ENCODE measurements at places on chromosomes 7 and 10. TPM values are rescaled to one million over a fixed set of nuclear protein-coding genes. Genes with fewer than 3 reads are reported as not detected.
A peak's percentile ranks its signal among the peaks of the same experiment; 100 is the strongest.

GRCh38 chr7:105444342-105444987 lies 55.7 kb upstream of the SRPK2 start:
- no peaks in the 10 kb centered on the region for H3K36me3 ChIP-seq
- no peak overlapping the region for H3K27ac ChIP-seq
- no peak for DNase-seq
- no peaks in the 10 kb centered on the region for H3K27me3 ChIP-seq
- peaks cover 1% of the 10 kb centered on the region for H3K4me1 ChIP-seq
- H3K4me3 ChIP-seq: no peak overlapping the region

DNA sequence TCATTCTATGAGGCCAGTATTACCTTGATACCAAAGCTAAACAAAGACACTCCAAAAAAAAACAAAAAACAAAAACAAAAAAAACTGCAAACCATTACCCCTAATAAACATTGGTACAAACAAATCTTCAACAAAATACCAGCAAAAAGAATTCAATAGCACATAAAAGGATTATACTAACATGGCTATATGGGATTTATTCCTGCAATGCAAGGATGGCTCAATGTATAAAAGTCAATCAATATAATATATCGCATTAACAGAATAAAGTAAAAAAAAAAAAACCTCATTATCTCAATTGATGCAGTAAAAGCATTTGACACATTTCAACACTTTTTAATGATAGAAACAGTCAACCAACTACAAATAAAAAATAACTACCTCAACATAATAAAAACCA lies 233.3 kb upstream of the NFE2L3 start:
- DNase-seq: no peak
- H3K4me1 ChIP-seq: peaks cover 6% of the 10 kb centered on the region
- no peaks in the 10 kb centered on the region for H3K27me3 ChIP-seq
- H3K36me3 ChIP-seq: no peaks in the 10 kb centered on the region
- no peak overlapping the region for H3K4me3 ChIP-seq

GRCh38 chr10:95444792-95445191 lies 116.4 kb downstream of the SORBS1 start:
- peak overlapping the region; percentile 82 for H3K27ac ChIP-seq
- peaks cover 94% of the 10 kb centered on the region for H3K4me1 ChIP-seq
- H3K27me3 ChIP-seq: no peaks in the 10 kb centered on the region

DNA sequence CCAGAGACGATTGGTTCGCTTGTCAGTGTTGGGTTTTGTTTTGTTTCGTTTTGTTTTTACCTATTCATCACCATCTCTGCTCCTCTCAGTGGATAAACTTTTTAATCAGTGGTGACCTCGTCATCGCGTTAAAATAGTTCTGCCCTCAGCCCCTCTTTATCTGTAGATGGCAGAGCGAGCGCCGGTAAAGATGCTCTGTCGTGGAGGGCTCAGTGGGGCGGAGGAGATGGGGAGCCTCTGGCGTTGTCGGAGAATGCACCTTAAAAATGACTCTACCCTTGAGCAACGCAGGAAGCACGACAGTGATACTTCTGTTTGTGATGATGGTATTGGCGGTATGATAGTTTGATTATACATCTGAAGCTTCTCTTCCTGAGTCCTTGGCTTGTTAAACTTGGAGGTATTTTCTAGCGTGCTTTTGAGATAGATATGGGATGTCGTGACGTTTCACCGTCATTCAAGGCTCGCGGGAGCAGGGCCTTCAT lies 554 bp downstream of the CSGALNACT2 start:
- peaks cover 17% of the 10 kb centered on the region for H3K4me1 ChIP-seq
- H3K27me3 ChIP-seq: no peaks in the 10 kb centered on the region
- no peaks in the 10 kb centered on the region for H3K36me3 ChIP-seq

GRCh38 chr7:4132221-4132620 lies 549.9 kb upstream of the FOXK1 start:
- H3K4me1 ChIP-seq: no peaks in the 10 kb centered on the region
- DNase-seq: no peak
- H3K27ac ChIP-seq: no peak overlapping the region
- no peak overlapping the region for H3K4me3 ChIP-seq
- no peaks in the 10 kb centered on the region for H3K36me3 ChIP-seq

- no peak overlapping the region for H3K4me3 ChIP-seq
- H3K36me3 ChIP-seq: peaks cover 17% of the 10 kb centered on the region
- H3K4me1 ChIP-seq: peaks cover 34% of the 10 kb centered on the region
- no peak overlapping the region for H3K27ac ChIP-seq
- H3K27me3 ChIP-seq: no peaks in the 10 kb centered on the region
Observed at GRCh38 chr7:155652156-155653114, 8.0 kb downstream of the RBM33 start.

GRCh38 chr10:14385596-14386593 lies 55.2 kb upstream of the FRMD4A start:
- H3K27ac ChIP-seq: no peak overlapping the region
- H3K4me1 ChIP-seq: no peaks in the 10 kb centered on the region
- no peaks in the 10 kb centered on the region for H3K27me3 ChIP-seq
- no peaks in the 10 kb centered on the region for H3K36me3 ChIP-seq

- peaks cover 79% of the 10 kb centered on the region for H3K36me3 ChIP-seq
- no peak overlapping the region for H3K27ac ChIP-seq
- H3K27me3 ChIP-seq: no peaks in the 10 kb centered on the region
- DNase-seq: peak; percentile 89
Observed at GRCh38 chr10:95246582-95247051, 44.2 kb downstream of the PDLIM1 start.

DNA sequence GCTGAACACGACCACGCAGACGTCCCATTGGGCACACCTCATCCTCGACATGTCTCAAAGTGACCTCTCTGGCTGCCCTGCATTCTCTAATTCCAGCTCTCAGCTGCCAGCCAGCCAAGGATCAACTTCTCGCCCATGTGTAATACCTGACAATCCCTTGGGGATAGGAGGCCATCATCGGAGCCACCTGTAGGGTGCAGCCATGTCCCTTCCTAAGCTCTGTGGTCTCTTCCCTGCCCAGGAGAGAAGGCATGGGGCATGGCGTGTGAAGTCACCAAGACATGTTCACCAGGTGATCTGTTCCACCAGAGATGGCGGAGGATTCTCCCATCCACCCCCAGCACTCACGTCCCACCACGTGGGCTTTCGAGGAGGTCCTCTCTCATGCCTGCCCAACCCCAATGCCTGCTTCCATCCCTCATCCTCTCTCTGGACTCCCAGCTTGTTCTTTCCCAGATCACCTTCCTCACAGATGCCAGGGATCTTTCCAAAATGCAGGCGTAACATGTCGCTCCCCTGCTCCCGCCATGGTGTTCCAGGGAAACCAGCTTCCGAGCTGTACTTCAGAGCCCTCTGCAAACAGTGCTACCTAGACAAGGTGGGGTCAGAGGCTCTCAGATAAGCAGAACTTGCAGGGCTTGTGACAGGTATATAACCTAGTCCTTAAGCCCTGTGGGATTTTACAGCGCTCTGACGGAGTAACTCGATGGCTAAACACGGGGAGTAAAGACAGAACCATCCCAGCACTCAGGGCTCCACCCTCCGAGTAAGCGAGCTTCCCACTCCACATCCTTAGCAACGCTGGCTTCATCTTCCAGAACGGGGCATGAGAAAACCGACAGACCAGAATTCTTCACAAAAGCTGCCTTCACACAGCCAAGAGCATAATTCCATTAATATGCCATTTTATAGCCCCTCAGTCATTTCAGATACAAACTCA lies 41.1 kb downstream of the BRI3 start:
- no peak for DNase-seq
- H3K4me1 ChIP-seq: no peaks in the 10 kb centered on the region
- no peaks in the 10 kb centered on the region for H3K27me3 ChIP-seq
- no peak overlapping the region for H3K4me3 ChIP-seq

DNA sequence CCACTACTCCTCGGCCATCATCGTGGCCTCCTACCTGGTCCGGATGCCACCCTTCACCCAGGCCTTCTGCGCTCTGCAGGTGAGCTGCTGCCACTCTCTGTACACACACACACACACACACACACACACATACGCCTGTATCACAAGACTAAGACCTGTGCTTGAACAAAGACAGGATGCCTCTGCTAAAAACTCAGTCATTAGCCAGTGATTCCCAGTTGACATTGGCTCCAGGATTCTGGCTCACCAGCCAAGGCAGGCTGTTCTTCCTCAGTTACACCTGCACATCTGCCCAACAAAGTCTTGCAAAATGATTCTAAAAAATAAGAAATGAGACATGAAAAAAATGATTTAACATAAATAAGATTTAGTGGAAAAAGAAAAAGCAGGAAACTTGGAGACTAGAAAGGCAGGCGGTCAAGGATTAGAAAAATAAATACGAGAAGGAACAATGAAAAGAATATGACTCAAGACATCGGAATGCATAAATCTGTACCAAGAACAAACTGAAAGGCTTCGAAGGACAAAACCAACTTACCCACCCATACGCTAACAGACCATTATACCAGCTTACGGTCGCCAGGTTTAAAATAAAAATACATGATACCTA lies 7.4 kb upstream of the LRRC18 start:
- peaks cover 3% of the 10 kb centered on the region for H3K27me3 ChIP-seq
- H3K36me3 ChIP-seq: no peaks in the 10 kb centered on the region
- no peak overlapping the region for H3K27ac ChIP-seq
- H3K4me3 ChIP-seq: no peak overlapping the region
- no peak for DNase-seq

DNA sequence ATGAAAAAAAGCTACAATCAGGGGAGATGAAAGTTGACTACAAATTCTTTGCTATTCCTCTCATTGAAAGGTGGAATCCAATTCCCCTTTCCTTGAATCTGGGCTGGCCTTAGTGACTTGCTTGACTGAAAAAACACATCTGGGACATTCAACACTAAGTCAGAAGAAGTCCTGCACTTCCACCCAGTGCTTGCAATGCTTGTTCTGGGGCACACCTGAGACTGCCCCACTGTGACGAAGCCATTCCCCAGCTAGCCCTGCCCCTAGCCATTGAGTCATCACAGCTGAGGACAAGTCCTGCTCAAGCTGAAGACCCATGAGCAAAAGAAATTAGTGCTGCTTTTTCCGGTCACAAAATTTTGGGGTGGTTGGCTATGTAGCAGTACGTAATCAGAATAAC lies 19.2 kb upstream of the GRID1 start:
- H3K4me1 ChIP-seq: no peaks in the 10 kb centered on the region
- H3K27ac ChIP-seq: no peak overlapping the region
- no peaks in the 10 kb centered on the region for H3K36me3 ChIP-seq
- no peak for DNase-seq
- no peaks in the 10 kb centered on the region for H3K27me3 ChIP-seq

DNA sequence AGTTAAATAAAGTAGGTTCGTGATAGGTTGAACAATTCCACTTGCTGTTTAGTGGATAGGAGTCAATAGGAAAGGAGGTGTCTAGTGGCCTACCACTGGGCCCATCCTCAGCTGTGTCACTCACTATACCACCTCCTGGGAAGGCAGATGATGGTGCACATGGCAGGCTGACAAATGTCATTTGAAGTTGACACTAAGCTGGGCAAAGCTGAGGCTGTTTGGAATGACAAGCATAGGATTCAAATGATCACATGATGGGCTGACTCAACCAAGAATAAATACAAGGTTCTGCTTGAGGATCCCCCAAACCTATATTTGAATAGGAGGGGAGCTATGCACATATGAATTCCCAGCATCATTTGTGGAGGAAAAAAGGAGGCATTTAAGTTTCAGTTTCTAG lies 489.8 kb downstream of the RPS24 start:
- H3K4me1 ChIP-seq: no peaks in the 10 kb centered on the region
- H3K4me3 ChIP-seq: no peak overlapping the region
- no peaks in the 10 kb centered on the region for H3K27me3 ChIP-seq

GRCh38 chr7:5231116-5231515 lies 41.1 kb downstream of the WIPI2 start:
- no peak for DNase-seq
- peaks cover 73% of the 10 kb centered on the region for H3K36me3 ChIP-seq
- peak overlapping the region; percentile 30 for H3K27ac ChIP-seq
- no peak overlapping the region for H3K4me3 ChIP-seq
- H3K27me3 ChIP-seq: no peaks in the 10 kb centered on the region

- H3K27ac ChIP-seq: no peak overlapping the region
- no peaks in the 10 kb centered on the region for H3K27me3 ChIP-seq
- DNase-seq: no peak
- H3K4me1 ChIP-seq: no peaks in the 10 kb centered on the region
Observed at GRCh38 chr10:8596929-8597472, 542.5 kb downstream of the GATA3 start.

- H3K4me1 ChIP-seq: no peaks in the 10 kb centered on the region
- H3K4me3 ChIP-seq: no peak overlapping the region
- no peak overlapping the region for H3K27ac ChIP-seq
- no peak for DNase-seq
Observed at GRCh38 chr7:158116235-158116634, 471.4 kb downstream of the PTPRN2 start.

DNA sequence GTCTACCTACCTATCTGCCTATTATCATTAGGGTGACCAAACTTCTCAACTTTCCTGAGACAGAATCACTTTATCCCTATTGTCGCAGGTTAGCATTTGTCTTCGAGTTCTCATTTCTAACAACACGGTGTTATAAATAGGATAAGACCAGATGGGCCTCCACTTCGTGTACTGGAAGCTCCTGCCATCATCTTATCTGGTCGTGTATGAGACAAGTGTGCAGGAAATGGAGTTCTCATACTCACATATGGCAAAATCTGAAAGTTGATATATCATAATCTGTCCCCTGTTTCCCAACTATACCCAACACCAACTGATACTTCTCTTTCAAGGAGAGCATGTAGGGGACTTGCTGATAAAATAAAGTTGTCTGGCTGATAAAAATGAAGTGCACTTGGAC lies 287.4 kb upstream of the FOXK1 start:
- H3K4me1 ChIP-seq: no peaks in the 10 kb centered on the region
- H3K27ac ChIP-seq: no peak overlapping the region
- H3K36me3 ChIP-seq: no peaks in the 10 kb centered on the region
- H3K27me3 ChIP-seq: peaks cover 3% of the 10 kb centered on the region
- no peak for DNase-seq
- no peak overlapping the region for H3K4me3 ChIP-seq

DNA sequence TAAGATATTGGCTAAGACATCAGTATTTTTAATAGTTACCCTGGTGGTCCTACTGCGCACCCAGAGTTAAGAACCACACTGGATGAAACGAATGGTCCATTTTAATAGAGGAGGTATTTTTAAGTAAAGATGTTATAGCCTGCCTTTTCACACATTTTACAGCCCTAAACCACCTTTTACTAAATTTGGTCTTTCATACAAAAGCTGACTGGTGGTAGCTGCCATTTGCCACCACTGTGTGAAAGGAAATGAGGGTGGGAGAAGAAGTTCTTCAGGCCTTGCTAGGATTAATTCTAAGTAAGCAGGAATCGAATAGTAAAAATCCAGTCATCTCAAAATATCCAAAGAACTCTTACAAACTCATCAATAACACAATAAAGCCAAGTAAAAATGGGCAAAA lies 15.2 kb upstream of the APBB1IP start:
- no peaks in the 10 kb centered on the region for H3K27me3 ChIP-seq
- H3K27ac ChIP-seq: no peak overlapping the region
- DNase-seq: no peak
- H3K36me3 ChIP-seq: no peaks in the 10 kb centered on the region
- H3K4me1 ChIP-seq: no peaks in the 10 kb centered on the region

Gene HOXA6
- total RNA-seq: not detected

Gene BAZ1B
- total RNA-seq: 210 TPM

Gene DENND2A
- 6.2 TPM for total RNA-seq

Gene CRYGN
- not detected for total RNA-seq

Gene MSMB
- total RNA-seq: not detected

Gene STEAP1
- 8.8 TPM for total RNA-seq

Gene ZP3
- total RNA-seq: not detected

Gene HOXA3
- total RNA-seq: 8.1 TPM

Gene VWDE
- total RNA-seq: not detected
